ENCODE measurements at places on chromosomes 3 and 15.

DNA sequence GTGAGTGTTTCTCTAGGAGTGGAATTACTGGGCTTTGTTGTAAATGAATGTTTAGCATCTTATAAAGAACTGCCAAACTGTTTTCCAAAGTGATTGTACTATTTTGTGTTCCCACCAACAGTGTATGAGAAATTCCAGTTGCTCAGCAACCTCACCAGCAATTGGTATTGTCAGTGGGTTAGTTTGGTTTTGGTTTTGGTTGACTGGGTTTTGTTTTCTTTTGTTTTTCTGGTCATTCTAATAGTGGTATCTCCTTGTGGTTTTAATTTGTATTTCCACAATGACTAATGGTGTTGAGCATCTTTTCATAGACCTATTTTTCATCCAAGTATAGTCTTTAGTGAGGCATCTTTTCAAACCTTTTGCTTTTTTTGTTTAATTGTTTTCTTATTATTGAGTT lies 27.1 kb downstream of the FILIP1L start:
- no peak for DNase-seq
- H3K4me3 ChIP-seq, result no peak overlapping the region
- peaks cover 7% of the 10 kb centered on the region for H3K4me1 ChIP-seq
- no peak overlapping the region for H3K27ac ChIP-seq
- H3K27me3 ChIP-seq, result no peaks in the 10 kb centered on the region

DNA sequence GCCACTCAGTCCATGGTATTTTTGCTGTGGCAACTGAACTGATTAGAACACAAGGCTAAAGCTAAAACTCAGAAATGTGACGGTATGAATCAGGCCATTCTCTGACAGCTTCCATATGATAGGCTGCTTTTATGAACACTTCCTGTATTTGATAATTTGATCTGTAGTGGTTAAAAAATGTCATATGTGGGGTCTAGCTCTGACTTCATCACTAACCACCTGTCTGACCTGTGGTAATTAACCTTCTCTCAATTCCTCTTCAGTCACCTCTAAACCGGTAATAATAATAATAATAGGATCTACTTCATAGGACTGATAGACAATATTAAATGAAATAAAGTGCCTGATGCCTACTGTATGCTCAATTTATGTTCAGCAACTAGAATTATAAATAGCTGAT lies 223.2 kb downstream of the MBNL1 start:
- no peak overlapping the region for H3K27ac ChIP-seq
- no peaks in the 10 kb centered on the region for H3K4me1 ChIP-seq
- DNase-seq, result no peak
- no peaks in the 10 kb centered on the region for H3K27me3 ChIP-seq

GRCh38 chr15:59879506-59880265 lies 124.4 kb upstream of the FOXB1 start:
- no peak for DNase-seq
- no peaks in the 10 kb centered on the region for H3K36me3 ChIP-seq
- H3K27ac ChIP-seq, result no peak overlapping the region
- peaks cover 4% of the 10 kb centered on the region for H3K27me3 ChIP-seq
- H3K4me3 ChIP-seq, result no peak overlapping the region
- H3K4me1 ChIP-seq, result no peaks in the 10 kb centered on the region

DNA sequence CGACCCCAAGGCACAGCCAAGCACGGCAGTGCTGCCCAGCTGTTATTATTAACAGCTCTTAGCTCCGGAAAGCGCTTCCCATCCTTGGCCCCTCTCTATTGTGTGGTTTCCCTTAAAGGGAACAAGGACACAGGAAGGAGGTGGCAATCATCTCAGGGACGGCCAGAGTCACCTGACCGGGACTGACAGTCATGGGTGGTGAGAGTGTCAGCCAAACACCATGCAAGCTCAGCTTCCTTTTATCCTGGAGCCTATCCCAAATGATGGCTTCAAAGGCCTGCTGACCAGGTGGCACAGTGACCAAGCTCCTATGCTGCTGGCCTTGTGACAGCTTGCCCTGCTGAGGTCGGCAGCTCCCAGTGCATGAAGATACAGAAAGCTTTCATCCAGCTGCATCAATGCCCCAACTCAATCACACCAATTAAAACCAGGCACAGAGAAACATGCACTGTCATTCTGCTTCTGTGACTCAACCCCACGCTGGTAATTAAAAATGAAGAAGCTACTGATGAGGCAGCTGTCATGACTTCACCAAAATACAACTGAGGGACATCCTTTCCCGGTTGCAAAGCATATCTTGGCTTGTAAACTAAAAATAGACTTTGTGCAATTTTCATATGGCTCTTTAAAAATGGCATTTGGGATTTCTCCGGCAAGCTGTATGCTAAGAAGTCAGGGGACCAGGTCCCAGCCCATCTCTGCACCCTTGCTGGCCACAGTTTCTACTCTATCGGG lies 34.0 kb downstream of the PCSK6 start:
- peaks cover 5% of the 10 kb centered on the region for H3K4me1 ChIP-seq
- no peaks in the 10 kb centered on the region for H3K27me3 ChIP-seq
- H3K27ac ChIP-seq, result no peak overlapping the region
- no peak for DNase-seq
- no peaks in the 10 kb centered on the region for H3K36me3 ChIP-seq
- H3K4me3 ChIP-seq, result no peak overlapping the region

DNA sequence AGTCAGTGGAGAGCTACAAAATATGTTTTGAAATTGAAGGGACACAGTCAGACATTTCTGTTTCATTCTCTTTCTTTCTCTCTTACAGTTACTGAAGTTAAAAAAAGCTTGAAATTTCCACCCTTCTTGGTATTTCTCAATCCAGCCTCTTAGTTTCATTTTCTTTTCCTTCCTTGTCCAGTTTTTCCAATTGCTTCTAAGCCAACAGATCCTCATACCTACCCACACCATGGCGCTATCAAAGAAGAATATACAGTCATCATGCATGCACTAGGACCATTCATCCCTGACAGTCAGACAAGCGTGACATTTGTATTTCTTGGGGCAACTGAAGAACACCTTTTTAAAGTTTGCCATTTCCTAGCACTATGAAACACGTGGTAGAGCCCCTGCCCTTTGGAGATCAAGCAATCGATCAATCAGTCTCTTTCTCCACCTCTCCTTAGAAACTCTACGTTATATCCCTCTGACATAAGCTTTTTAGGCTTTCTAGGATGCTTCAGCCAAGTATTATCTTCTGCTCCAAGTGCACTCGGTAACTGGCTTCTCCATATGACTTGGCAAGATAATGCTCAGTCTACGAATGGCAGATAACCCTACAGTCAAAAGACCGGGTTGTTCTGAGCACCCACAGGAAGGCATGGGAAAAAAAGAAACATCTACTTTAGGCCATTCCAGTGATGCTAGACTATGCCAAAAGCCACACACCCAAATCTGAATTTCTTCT lies 65.4 kb downstream of the FBN1 start:
- H3K36me3 ChIP-seq, result no peaks in the 10 kb centered on the region
- no peak for DNase-seq
- H3K27ac ChIP-seq, result no peak overlapping the region
- H3K27me3 ChIP-seq, result no peaks in the 10 kb centered on the region
- no peaks in the 10 kb centered on the region for H3K4me1 ChIP-seq

DNA sequence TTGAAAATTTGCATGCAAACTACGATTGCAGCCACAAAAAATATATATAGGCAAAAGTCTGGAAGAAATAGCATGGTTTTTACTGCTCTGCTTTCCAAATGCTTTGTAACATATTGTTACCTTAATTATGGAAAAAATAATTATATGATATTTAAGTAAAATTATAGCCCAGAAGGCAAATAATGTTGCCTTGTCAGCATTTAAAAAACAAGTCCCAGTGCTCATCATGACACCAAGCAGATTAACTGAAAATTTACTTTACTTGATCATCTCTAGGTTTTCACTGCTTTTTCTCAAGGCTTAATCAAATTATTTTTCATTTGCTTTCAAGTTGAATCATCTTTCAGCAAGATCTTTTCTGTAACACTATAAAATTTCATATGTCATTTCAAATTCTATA lies 262.9 kb downstream of the ZMAT3 start:
- H3K36me3 ChIP-seq, result no peaks in the 10 kb centered on the region
- DNase-seq, result no peak
- H3K27ac ChIP-seq, result no peak overlapping the region

- H3K4me1 ChIP-seq, result peaks cover 35% of the 10 kb centered on the region
These were observed 6.5 kb downstream of the PDCD10 start for GRCh38 chr3:167728176-167728575.

- no peaks in the 10 kb centered on the region for H3K36me3 ChIP-seq
- DNase-seq, result no peak
- H3K4me1 ChIP-seq, result no peaks in the 10 kb centered on the region
- H3K27me3 ChIP-seq, result no peaks in the 10 kb centered on the region
- no peak overlapping the region for H3K27ac ChIP-seq
These were observed 272.1 kb upstream of the ALCAM start for GRCh38 chr3:105094588-105094987.

GRCh38 chr3:11899826-11900225 lies 53.1 kb upstream of the TAMM41 start:
- H3K4me1 ChIP-seq, result no peaks in the 10 kb centered on the region
- H3K4me3 ChIP-seq, result no peak overlapping the region
- no peaks in the 10 kb centered on the region for H3K27me3 ChIP-seq
- H3K27ac ChIP-seq, result no peak overlapping the region

DNA sequence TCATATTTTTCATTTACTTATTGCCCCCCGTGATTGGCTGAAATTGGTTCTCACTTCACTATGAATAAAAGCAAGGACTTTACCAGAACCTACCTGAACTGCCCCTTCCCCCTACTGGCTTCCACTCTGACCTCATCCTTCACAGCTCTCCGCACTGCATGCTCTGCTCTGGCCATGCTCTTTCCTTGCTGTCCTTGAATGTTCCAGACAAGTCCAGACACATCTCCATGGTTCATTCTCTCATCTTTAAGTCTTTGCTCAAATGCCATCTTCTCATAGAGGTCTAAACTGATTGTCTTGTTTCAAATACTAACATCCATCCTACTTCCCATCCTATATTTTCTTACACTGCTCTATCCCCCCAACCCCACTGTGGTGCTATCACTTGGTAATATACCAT lies 129.4 kb downstream of the CHST2 start:
- no peaks in the 10 kb centered on the region for H3K4me1 ChIP-seq
- H3K27ac ChIP-seq, result no peak overlapping the region
- H3K4me3 ChIP-seq, result no peak overlapping the region
- DNase-seq, result no peak
- H3K27me3 ChIP-seq, result peaks cover 4% of the 10 kb centered on the region

- H3K36me3 ChIP-seq, result no peaks in the 10 kb centered on the region
- no peaks in the 10 kb centered on the region for H3K27me3 ChIP-seq
- no peak overlapping the region for H3K4me3 ChIP-seq
- DNase-seq, result no peak
- no peak overlapping the region for H3K27ac ChIP-seq
These were observed 6.2 kb downstream of the CORO2B start for GRCh38 chr15:68584756-68585573.

DNA sequence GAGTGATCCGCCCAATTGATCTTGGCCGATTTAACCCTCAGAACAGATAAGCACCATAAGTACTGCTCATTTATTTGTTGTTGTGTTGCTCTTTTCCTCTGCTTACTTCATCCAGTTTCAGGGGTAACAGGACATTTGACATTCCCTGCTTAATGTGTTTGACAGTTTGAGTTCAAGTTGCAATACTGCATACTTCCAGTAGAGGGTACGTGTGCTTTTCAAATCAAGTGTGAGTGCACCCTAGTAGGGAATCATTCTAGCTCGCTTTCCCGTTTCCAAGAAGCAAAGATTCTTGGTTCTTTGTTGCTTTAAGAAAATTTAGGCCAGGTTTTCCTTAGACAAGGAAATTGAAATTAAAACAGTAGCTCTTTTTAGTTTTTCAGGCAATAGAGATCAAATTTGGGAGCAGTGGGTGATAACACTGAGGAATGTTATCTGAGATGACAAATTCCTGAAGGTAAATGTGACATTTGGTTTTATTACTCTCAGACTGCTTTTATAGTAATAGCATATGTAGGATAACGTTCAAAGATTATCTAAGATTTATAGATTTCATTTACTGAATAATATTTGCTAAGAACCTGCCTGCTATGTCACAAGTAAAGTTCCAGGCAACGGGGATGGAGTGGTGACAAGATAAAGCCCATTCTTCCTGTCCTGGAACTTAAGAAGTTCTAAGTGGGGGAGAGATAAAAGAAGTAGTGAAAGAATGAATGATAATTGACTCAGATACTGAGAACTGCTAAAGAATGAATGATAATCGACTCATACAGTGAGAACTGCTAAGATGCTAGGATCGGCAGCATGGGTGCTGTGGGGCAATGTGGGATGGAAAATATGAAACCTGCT lies 73.3 kb downstream of the SYNPR start:
- peak; percentile 51 for DNase-seq
- no peak overlapping the region for H3K27ac ChIP-seq
- no peaks in the 10 kb centered on the region for H3K36me3 ChIP-seq

GRCh38 chr15:57057134-57057930 lies 138.9 kb downstream of the TCF12 start:
- no peak overlapping the region for H3K27ac ChIP-seq
- no peak overlapping the region for H3K4me3 ChIP-seq

- no peak overlapping the region for H3K4me3 ChIP-seq
- no peaks in the 10 kb centered on the region for H3K4me1 ChIP-seq
- no peaks in the 10 kb centered on the region for H3K36me3 ChIP-seq
- no peak overlapping the region for H3K27ac ChIP-seq
- H3K27me3 ChIP-seq, result no peaks in the 10 kb centered on the region
These were observed 63.1 kb downstream of the PRKAR2A start for GRCh38 chr3:48784426-48785120.

DNA sequence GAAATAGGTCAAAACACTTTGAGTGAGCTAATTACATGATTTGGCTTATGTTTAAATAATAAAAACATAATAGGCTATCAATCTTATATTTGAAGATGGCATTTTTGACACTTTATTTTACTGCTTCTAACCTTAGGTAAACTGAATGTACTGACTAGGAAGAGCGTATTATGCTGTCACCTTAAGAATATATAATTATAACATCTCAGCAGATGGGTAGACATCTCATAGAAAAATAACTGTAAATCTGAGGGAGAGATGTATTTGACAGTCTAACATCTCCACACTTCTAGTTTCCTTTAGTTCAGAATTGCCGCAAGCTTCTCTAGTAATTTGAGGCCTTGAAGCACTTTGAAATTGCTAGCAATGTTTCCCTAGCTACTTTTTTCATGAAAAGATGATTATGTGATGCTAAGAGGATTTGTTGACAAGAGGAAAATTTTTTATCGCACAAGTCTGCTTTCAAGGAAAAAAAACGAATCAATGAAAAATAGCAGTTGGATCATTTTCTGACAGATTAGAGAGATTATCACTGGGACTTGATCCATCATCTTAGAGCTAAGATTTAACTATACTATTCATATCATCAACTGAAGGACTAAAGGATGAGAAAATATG lies 238.2 kb upstream of the NAALADL2 start:
- H3K36me3 ChIP-seq, result no peaks in the 10 kb centered on the region
- DNase-seq, result no peak
- no peaks in the 10 kb centered on the region for H3K4me1 ChIP-seq

- no peaks in the 10 kb centered on the region for H3K4me1 ChIP-seq
- no peaks in the 10 kb centered on the region for H3K27me3 ChIP-seq
- H3K36me3 ChIP-seq, result no peaks in the 10 kb centered on the region
- DNase-seq, result no peak
- H3K27ac ChIP-seq, result no peak overlapping the region
These were observed 195.8 kb downstream of the MECOM start for GRCh38 chr3:169467751-169468150.

Measured in Panc1 (cell line).